ENCODE measurements at places on chromosomes 4 and X.

- no peak for DNase-seq
Observed at GRCh38 chr4:54229631-54230483, 764 bp downstream of the PDGFRA start.

DNA sequence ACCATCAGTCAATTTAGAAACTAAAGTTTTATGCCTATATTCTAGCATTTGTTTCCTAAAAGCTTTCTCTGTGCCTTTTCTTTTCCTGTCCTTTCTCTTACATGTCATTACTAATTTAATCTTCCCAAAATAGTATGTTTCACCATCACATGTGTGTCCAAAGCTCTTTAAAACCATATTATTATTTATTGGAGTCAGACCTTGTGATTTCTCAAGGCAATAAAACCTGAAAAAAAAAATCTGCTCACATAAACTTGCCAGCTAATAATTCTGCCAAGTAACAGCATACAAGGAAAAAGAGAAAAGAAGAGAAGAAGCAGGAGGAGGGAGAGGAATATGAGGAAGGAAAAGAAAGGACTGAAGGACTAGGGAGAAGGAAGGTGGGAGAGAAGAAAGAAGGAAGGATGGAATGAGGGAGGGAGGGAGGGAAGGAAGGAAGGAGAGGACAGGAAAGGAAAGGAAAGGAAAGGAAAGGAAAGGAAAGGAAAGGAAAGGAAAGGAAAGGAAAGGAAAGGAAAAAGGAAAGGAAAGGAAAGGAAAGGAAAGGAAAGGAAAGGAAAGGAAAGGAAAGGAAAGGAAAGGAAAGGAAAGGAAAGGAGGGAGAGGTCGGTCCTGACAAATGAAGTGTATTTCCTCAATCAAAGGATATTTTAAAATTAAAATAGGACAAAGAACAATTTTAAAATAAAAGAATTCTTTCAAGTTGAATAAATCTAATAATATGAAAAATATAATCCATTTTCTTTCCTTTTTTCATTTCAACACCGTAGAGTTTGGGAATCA, 57.4 kb downstream of the ANTXR2 start:
- no peak for DNase-seq

GRCh38 chr4:107616838-107617389, 103.1 kb downstream of the PAPSS1 start:
- DNase-seq: no peak

DNA sequence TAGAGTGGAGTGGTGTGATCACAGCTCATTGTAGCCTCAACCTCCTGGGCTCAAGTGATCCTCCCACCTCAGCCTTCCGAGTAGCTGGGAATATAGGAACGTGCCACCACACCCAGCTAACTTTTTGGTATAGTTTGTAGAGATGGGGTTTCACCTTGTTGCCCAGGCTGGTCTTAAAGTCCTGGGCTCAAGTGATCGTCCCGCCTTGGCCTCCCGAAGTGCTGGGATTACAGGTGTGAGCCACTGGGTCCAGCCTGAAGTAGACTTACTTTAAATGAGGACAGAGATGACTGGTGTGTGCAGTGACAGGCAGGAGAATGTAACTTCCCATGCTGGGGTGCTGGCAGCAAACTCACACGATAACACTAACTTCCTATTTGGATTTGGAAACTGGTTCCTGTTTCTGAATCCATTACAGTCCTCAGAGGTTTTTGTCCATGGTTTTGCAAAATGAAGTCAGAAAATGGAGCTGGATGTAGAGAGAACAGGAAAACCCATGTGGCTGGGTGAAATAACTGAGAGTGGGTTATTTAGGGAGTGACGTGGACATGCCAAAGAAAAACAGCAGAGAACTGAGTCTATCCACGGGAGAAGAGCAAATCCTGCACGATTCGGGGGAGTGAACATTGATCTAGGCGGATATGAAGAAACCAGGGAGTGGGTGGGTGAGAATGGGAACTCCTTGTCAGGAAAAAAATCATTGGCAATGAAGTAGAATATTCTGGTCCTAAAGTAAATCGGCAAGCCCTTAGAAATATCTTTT, 95.6 kb downstream of the GATB start:
- no peak for DNase-seq

Measured in NCI-H1417 treated with DMSO at 0.1 percent for 48 hours (cell line).